ENCODE measurements at places on chromosomes 1 and 21.
A peak's percentile ranks its signal among the peaks of the same experiment; 100 is the strongest.

DNA sequence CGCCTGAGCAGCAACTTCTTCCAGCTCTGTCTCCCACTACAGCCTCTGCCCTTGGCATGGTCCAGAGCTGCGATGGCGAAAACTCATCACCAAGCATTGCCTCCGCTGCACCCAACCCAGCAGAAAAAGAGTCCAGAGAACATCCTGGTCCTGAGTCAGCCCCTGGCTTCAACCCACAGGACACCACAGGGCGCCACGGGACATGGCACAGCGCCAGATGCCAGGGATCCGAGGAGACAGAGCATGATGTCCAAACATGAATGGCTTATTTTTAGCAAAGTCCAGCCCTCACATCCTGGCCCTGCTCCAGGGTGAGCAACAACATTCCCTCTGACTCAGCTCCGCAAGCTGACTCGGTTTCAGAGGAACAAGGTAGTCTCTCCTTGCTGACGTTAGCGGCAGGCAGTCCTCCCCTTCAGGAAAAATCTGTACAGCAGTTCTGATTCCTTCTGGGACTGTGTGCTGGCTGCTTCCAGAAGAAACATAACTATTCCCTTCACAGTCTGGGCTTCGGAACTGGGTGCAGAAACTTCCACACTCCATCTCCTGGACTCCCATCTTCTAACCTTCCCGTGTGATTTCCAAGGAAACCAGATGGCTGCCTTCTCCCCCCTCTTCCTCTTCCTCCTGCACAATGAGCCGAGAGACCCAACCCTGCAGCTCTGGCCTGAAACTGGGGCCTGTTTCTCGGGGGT, 131.3 kb downstream of the TOMM20 start:
- peak; percentile 91 for DNase-seq

DNA sequence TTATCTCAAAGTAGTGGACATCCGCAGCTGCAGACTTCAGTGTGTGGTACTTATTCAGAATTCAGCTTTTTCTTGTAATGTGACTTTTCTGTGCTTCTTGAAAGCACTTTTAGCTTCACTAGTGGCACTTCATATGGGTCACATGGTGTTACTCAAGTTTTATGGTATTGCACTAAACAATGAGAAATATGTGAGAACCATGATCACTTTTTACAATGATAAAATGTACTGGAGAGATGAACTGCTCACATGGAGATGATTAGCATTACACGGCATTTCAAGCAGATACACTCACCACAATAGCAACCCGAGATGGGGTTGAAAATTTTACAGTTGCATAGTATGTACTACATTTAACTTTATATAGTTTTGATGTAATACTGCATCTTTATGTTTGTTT, 40.1 kb upstream of the GPR52 start:
- no peak for DNase-seq

- DNase-seq: peak; percentile 35
These were observed 62.6 kb upstream of the CD1D start for GRCh38 chr1:158117854-158118704.

- peak; percentile 30 for DNase-seq
These were observed 4.0 kb downstream of the ZBTB7B start for GRCh38 chr1:155006601-155007101.

DNA sequence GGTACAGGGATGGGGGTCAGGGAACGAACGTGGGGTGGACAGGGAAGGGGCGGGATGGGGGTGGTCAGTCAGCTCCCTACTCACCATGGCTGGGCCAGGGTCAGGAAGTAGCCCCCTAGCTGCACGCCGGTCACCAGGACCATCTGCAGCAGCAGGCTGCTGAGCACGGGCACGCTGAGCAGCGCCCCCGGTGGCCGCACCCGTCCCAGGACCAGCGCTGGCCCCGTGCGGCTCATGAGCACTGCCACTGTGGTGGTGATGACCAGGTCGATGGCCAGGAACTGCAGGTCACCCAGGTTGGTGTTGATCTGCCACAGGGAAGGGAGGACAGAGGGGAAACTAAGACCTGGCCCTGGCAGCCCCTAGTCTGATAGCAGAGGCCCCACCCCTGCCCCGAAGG, 6.5 kb upstream of the MFAP2 start:
- no peak for DNase-seq

GRCh38 chr1:86419277-86419903, 4.6 kb upstream of the CLCA2 start:
- peak; percentile 19 for DNase-seq

GRCh38 chr1:98940722-98941079, 64.0 kb downstream of the PLPPR5 start:
- no peak for DNase-seq

DNA sequence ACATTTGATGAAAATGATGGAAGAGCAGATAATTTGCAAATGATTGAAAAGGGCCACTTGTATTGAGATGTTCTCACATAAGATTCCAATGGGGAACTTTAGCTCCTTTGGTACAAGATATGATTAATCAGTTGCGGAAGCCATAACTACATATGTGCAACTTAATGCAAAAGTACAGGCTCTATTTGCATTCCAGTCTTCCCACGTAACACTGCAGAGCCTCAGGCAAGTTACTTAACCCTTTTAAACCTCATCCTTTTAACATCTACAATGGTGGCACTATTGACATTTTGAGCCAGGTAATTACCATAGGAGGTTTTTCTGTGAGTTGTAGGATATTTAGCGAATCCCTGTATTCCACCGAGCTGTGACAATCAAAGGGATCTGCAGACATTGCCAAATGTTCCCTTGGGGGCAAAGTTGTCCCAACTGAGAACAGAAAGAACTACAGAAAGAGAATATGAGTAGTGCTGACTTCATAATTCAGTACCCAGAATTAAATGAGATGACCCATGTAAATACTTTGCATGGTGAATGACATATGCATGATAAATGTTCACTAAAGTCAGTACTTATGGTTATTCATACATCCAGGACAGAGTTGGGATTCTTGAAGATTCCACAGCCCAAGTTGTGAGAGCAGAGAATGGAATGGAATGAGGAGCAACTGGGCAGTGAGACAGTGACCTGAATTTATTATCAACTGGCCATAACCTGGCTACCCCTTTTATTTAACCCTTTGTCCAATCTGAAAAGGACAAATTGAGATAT, 62.6 kb downstream of the SPAG17 start:
- DNase-seq: no peak

GRCh38 chr1:38474738-38475623, 384.6 kb downstream of the RRAGC start:
- no peak for DNase-seq

DNA sequence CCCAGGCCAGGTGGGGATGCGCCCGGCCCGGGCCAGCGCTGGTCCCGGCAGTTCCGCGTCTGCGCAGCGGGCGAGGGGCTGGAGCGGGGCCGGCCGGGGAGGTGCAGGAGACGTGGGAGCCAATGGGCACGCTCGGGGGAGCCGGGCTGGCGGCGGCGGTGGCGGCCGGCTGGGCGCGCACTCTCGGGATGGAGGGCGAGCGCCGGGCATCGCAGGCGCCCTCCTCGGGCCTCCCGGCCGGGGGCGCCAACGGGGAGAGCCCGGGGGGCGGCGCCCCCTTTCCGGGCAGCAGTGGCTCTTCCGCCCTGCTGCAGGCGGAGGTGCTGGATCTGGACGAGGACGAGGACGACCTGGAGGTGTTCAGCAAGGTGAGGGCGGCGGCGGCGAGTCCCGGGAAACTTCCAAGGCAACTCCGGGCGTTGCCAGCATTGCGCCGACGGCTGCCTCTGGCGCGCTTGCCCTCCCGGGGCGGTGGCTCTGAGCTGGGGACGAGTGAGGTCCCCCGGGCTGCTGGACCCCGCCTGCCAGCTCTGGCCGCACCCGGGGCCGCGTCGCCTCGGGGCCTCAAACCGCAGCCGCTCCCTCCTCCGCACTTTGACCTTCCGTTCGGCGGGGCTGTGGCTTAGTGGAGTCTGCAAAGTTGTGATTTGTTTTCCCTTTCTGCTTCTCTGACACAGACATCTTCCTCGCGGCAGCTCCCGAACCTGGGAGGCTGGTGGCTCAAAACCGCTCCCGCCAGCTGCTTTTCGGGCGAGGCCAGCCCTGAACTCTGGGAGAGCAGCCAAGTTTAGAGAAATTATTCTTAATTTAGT, at the start of gene SNX7:
Gene SNX7 (plus strand): TSS at position 178 of the 812 bp plus-strand sequence. CDS start 11 bp downstream, at position 189.
- peak; percentile 57 for DNase-seq

- DNase-seq: no peak
These were observed 231.9 kb upstream of the JUN start for GRCh38 chr1:59015708-59016107.

DNA sequence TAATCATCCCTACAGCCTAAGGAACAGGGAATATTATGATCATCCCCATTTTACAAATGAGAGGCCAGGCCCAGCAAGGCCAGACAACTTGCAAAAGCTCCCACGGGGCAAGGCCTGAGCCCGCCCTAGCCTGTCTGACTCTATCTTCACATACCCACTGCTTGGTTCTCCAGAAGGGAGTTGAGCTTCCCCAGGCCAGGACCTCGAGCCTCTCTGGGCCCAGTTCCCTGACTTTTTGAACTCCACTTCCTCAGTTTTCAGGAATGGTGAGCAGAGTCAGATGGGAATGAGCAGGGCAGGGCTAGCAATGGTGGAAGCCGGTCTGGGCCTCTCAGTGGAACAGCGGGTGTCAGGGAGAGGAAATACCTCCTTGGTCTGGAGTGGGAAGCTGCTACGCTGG, 39.3 kb downstream of the CACNA1S start:
- DNase-seq: no peak

DNA sequence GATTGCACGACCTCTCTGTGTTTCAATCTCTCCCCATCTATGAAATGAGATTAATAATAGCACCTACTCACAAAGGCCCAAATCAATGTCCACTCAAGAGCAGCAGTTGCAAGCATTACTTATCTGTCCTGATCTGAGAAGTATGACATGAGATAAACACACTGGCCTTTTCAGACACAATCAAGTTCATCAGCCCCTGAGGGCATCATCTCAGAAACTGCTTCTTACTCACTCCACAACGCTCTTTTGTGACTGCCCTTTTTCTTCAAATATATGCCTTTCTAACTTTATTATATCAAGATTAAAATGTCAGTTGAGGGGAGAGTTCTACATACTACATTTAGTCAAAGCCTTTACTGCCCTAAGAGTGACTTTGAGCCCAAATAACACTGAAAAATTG, 371.9 kb upstream of the SPAG17 start:
- no peak for DNase-seq

DNA sequence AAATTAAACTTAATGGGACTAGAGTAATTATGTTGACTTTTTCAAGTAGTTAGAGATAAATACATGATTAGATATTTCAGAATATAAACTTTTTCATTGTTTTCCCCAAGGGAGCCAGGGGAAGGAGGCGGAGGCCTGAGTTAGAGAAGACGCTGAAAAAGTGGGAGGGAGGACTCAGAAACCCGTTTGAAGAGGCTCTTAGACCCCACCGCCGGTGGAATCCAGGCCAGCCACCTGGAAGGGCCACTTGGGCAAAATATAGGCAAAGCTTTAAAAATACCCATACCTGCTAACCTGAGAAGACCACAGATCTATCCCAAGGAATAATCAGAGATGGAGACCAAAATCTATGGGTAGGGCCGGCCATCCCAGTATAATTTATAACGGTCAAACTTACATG, 242.6 kb downstream of the PTPRU start:
- no peak for DNase-seq

DNA sequence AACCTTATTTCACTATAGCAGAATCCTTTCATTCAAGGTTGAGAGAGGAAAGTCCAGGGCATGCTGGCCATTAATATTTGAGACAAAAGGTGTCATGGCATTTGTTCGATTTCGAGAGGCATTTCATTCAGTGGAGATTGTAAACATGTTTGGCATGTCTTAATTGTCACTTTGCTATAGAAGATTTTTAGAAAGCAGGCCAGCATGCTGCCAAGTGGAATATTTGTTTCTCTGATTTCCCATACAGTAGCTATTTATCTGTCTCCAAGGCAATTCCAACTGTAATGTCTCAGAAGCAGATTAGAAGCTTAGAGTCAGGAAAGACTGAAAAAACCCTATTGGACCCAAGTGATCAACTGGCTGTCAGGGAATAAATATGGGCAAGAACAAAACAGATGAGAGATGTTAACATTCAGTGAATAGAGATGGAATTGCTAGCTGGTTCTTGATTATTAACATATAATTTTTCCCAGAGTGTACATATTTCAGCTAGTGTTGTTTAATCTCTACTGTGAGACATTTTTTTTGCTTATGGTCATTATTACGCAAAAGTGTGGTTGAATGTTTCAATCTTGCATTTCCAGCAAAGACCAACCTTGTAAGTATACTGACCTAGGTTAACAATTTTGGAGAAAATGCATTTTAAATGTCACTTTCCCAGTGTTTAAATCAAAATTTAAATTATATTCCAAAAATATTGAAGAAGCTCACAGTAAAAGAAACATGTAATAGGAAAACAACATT, 174.6 kb downstream of the KCNK2 start:
- no peak for DNase-seq

DNA sequence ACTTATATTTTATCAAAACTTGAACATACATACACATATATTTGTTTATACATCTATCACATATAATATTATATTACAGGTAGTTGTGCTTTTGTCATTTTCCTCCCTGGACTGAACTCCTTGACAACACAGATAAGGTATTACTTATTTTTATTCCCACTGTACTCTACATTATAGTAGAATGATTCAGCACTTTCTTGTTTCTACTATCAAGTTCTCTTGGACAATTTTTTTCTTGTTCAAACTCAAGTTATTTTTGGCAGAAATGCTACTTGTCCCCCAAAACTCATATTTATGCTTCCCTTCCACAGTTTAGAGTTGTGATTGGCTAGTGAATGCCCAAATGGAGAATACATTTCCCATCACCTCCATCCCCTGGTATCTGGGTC, 10.8 kb upstream of the PTPRC start:
- no peak for DNase-seq

GRCh38 chr1:22055463-22055862, 3.0 kb downstream of the CDC42 start:
- no peak for DNase-seq

GRCh38 chr1:163250382-163250974, 47.8 kb upstream of the RGS5 start:
- no peak for DNase-seq

GRCh38 chr1:182616130-182617013, 12.2 kb upstream of the RGS16 start:
- peak; percentile 97 for DNase-seq

DNA sequence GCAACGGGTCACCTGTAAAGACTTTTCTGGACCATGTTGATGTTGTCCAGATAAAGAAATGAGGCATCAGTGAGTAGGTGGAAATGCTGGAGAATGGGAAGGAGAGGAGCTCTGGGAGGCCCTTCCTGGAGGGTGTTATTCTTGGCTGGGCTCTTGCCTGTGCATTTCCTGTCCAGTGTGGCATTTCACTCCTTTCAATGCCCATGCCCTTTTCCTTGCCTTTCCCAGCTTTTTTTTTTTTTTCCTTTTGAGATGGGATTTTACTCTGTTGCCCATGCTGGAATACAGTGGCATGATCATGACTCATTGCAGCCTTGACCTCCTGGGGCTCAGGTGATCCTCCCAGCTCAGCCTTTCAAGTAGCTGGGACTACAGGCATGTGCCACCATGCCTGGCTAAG, 11.8 kb downstream of the NOS1AP start:
- no peak for DNase-seq

Measured in COR-L47 (cell line).